ENCODE measurements at places on chromosomes 7 and 10. TPM values are rescaled to one million over a fixed set of nuclear protein-coding genes. Genes with fewer than 3 reads are reported as not detected.

The H2BK1 gene
- not detected for total RNA-seq

DNA sequence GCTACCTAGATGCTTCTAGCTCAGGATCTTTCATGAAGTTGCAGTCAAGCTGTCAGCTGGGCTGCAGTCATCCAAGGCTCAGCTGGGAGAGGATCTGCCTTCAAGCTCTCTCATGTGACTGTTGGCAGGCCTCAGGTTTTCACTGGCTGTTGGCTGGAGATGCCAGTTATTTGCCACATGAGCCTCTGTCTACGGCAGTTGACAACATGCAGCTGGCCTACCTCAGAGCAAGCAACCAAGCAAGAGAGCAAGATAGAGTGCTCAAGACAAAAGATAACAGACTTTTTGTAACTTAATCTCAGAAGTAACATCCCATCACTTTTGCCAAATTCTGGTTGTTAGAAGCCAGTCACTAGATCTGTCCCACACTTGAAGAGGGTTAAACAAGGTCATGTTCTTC, 125.8 kb downstream of the TPST1 start:
- H3K27me3 ChIP-seq = no peaks in the 10 kb centered on the region
- H3K4me3 ChIP-seq = no peak overlapping the region

DNA sequence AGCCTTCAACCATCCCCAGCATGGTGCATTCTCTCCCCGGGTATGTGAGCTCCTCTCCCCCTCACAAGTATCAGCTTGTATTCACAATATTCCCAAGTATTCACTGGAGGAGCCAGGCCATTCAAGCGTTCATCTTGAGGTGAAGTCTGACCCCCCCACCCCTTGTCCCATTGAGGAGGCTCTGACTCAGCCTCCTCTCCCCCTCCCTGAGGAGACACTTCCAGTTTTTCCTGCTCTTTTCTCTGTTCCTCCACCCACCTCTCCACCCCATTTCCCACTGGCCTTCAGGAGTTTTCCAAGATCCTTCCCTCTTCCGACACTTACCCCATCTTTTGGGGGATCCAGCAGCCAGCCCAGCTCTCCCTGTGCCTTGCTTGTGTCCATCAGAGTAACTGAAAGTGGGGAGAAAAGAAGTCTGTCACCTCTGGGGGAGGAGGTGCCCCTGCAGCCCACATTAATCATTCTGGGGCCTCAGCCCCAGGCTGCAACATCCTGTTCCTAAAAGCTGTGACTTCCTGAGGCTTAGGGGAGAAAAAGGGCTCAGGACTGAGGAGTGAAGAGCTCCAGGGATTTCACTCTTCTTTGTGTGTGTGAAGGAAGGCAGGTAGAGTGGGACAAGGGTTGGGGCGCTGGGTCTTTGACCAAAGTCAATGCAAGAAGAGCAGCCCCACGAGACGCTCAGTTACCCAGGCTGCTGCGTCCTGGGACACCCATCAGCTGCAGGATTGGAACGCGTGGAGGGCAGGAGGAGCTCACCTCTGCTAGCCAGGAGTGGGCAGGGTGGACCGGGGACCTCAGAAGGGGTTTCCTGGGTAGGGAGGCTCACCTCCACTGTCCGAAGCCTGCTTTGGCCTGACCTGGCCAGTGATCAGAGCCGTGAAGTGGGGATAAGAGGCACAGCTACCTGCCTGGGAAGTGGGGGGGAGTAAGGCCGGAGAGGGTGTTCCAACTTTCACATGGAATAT, 1.1 kb downstream of the EPHA1 start:
- DNase-seq = peak; percentile 46
- H3K27ac ChIP-seq = peak overlapping the region; percentile 56
- no peaks in the 10 kb centered on the region for H3K27me3 ChIP-seq
- peaks cover 47% of the 10 kb centered on the region for H3K4me1 ChIP-seq

DNA sequence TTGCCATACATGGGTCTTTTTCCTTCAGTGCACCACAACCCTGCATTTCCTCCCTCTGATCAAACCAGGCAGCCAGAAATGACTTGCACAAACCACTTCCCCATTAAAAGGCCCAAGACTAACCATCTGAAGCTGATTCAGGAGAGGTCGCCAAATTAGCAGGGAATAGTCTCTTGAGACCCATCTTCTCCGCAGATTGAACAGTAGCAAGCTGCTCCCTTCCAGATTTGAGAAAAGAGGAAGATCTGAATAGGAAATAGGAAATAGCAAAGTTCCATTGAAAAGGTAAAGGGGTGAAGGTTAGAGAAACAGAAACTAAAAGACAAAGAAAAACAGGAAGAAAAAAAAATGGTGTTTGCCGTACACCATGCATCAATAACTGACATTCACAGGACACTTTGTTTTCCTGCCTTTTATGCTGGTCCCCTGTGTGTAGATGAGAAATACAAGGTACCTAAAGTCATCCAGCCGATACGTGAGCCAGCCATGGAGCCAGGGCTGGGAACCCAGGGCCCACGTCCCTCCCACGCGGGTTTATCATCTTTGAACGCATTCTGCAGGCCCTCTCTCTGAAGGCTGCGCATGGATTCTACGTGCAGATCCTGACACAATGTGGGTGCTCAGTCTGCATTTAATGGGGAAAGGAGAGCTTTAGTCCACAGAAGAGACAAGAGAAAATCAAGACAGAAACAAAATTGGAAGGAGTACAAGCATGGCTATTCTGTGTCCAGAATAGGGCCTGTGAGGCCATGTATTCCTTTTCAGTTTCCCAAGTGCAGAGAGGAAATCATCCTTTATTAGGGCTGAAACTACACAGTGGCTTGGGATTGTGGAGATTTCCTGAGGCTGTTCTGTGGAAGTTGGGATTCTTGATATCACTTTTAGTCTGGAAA, 268.4 kb upstream of the NPVF start:
- DNase-seq = peak; percentile 41
- peak overlapping the region; percentile 95 for H3K27ac ChIP-seq
- peaks cover 16% of the 10 kb centered on the region for H3K4me1 ChIP-seq
- peak overlapping the region; percentile 71 for H3K4me3 ChIP-seq

GRCh38 chr7:132451161-132451560, 125.1 kb downstream of the PLXNA4 start:
- H3K36me3 ChIP-seq = peaks cover 54% of the 10 kb centered on the region
- peaks cover 92% of the 10 kb centered on the region for H3K4me1 ChIP-seq
- H3K27me3 ChIP-seq = peaks cover 3% of the 10 kb centered on the region
- H3K27ac ChIP-seq = peak overlapping the region; percentile 79

- peak overlapping the region; percentile 71 for H3K27ac ChIP-seq
- H3K27me3 ChIP-seq = no peaks in the 10 kb centered on the region
- no peak overlapping the region for H3K4me3 ChIP-seq
- H3K36me3 ChIP-seq = peaks cover 19% of the 10 kb centered on the region
- peaks cover 97% of the 10 kb centered on the region for H3K4me1 ChIP-seq
- no peak for DNase-seq
These were observed 20.6 kb upstream of the C10orf105 start for GRCh38 chr10:71740069-71740653.

DNA sequence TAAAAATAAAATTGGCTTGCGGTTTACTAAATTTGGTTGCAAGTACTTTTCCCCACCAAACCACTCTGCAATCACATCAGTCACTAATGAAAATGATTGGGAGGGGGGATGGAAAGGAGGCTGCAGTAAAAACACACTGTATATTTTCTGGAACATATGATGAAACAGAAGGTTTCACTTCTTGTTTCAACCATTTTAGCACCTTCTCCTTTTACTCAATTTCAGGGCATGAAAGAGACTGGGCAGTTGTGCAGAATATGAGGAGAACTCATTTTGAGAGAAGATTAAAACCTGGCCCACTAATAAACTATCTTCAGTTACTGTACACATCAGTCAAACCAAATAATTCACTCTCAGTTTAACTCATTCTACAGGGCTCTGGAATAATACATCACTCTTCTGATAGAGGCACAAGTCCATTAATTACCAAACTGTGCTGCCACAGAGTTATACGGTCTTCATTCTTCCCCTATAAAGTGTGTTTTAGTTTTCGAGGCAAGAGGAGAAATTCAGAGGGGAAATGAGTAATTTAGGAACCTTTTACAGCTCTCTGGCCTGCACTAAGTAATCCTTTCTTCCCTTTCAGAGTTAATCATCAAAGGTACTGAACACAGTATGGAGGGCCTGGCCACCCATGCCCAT, 25.5 kb downstream of the JAZF1 start:
- H3K27ac ChIP-seq = no peak overlapping the region
- peaks cover 2% of the 10 kb centered on the region for H3K36me3 ChIP-seq
- H3K27me3 ChIP-seq = no peaks in the 10 kb centered on the region
- no peak for DNase-seq

The NEUROG3 gene
- total RNA-seq = not detected

DNA sequence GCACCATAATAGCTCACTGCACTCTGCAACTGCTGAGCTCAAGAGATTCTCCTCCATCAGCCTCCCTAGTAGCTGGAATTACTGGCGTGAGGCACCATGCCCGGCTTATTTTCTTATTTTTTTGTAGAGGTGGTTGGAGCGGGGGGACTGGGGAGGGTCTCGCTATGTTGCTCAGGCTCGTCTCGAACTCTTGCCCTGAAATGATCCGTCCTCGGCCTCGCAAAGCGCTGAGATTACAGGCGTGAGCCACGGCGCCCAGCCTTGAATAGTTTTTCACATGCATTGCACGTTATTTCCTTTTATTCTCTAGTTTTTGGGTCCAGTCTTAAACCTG, 526 bp upstream of the LAMTOR4 start:
- peaks cover 22% of the 10 kb centered on the region for H3K36me3 ChIP-seq
- peaks cover 36% of the 10 kb centered on the region for H3K4me1 ChIP-seq
- H3K27ac ChIP-seq = peak overlapping the region; percentile 88
- peak overlapping the region; percentile 97 for H3K4me3 ChIP-seq
- no peaks in the 10 kb centered on the region for H3K27me3 ChIP-seq

- no peak overlapping the region for H3K27ac ChIP-seq
- H3K36me3 ChIP-seq = no peaks in the 10 kb centered on the region
- H3K4me1 ChIP-seq = peaks cover 16% of the 10 kb centered on the region
- DNase-seq = no peak
These were observed 14.1 kb upstream of the SRGN start for GRCh38 chr10:69073736-69074364.

DNA sequence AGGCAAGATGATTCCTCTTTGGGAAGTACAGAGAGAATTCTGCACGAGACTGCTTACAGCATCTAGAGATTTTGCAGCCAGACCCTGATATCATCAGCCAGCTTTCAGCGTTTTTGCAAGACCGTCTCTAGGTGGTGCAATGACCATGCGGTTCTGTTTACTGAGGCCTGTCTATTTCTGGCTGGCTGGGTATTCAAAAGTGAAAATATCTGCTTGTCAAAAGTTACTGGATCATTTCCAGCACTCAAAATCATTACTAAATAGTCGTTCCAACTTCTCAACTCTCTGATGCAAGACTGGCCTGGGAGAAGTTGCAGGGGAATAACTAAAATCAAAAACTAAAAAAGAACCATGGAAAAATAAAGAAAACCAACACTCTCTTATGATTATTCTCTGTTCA, 240.1 kb downstream of the ELMO1 start:
- no peak overlapping the region for H3K27ac ChIP-seq
- peak; percentile 26 for DNase-seq
- H3K36me3 ChIP-seq = peaks cover 66% of the 10 kb centered on the region
- no peaks in the 10 kb centered on the region for H3K27me3 ChIP-seq
- peaks cover 17% of the 10 kb centered on the region for H3K4me1 ChIP-seq

The NPC1L1 gene
- total RNA-seq = not detected

GRCh38 chr10:60535427-60535826, 145.8 kb upstream of the ANK3 start:
- no peak overlapping the region for H3K4me3 ChIP-seq
- H3K4me1 ChIP-seq = peaks cover 22% of the 10 kb centered on the region
- peaks cover 12% of the 10 kb centered on the region for H3K36me3 ChIP-seq
- H3K27ac ChIP-seq = no peak overlapping the region
- DNase-seq = no peak

DNA sequence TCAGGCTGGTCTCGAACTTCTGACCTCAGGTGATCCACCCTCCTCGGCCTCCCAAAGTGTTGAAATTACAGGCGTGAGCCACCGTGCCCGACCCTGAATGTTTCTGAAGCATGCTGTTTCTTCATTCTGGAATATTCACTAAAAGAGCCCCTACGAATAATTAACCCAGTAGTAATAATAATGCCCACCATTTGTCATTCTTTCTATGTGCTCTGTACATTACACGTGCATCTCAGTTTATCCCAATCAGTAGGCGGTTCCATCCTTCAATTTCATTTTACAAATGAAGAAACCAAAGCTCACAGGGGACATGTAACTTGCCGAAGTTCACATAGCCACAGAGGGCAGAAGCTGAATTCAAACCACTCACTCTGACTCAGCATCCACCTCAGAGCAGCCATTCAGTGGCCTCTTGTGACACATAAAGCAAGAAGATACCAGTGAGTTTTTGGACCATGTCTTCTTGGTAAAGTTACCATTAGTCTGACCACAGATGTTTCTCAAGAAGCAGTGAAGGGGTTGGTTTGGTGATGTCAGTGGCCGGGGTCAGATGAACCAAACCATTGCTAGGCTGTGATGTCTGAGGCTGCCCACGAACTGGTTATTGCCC, 71.9 kb upstream of the DUSP5 start:
- no peak overlapping the region for H3K4me3 ChIP-seq
- no peak overlapping the region for H3K27ac ChIP-seq
- H3K27me3 ChIP-seq = no peaks in the 10 kb centered on the region
- peak; percentile 41 for DNase-seq

- H3K4me3 ChIP-seq = no peak overlapping the region
- no peaks in the 10 kb centered on the region for H3K36me3 ChIP-seq
- H3K27ac ChIP-seq = no peak overlapping the region
- H3K27me3 ChIP-seq = peaks cover 9% of the 10 kb centered on the region
- peak; percentile 33 for DNase-seq
- H3K4me1 ChIP-seq = no peaks in the 10 kb centered on the region
These were observed 166.9 kb upstream of the RNF32 start for GRCh38 chr7:156473476-156474240.

- H3K27ac ChIP-seq = no peak overlapping the region
- no peak overlapping the region for H3K4me3 ChIP-seq
- no peak for DNase-seq
- H3K27me3 ChIP-seq = no peaks in the 10 kb centered on the region
- no peaks in the 10 kb centered on the region for H3K4me1 ChIP-seq
- H3K36me3 ChIP-seq = peaks cover 4% of the 10 kb centered on the region
These were observed 55.1 kb downstream of the CUBN start for GRCh38 chr10:17074541-17074847.

DNA sequence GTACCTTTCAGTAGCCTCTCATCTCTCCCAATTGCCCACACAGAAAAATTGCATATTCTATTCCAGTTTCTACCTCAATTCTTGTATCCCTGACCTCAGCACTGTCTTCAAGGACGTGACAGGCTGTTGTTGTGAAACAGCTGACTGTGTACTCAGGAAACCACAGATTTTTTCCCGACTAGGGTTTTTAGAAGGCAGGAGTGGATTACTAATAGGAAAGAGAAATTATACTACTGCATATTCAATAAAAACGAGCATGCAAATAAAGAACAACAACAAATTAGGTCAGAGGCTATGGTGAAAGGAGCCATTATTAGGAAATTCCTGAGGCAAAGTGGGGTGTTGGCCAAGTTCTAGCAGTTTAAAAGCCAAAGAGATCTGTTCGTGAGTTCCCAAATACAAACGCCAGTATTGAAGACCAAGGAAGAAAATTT, 93.4 kb downstream of the DOCK4 start:
- no peak overlapping the region for H3K4me3 ChIP-seq
- no peaks in the 10 kb centered on the region for H3K27me3 ChIP-seq
- DNase-seq = no peak
- H3K4me1 ChIP-seq = no peaks in the 10 kb centered on the region
- H3K27ac ChIP-seq = no peak overlapping the region

All from activated CD4-positive, alpha-beta T cell treated with anti-CD3 and anti-CD28 coated beads, Interleukin-2, amount 10 ng/mL, durations not matched to agents 7 days and 5 days (primary cell).